ENCODE measurements at places on chromosomes 7 and 10.

GRCh38 chr10:78058562-78058961 lies 24.9 kb downstream of the RPS24 start:
- no peak for DNase-seq

DNA sequence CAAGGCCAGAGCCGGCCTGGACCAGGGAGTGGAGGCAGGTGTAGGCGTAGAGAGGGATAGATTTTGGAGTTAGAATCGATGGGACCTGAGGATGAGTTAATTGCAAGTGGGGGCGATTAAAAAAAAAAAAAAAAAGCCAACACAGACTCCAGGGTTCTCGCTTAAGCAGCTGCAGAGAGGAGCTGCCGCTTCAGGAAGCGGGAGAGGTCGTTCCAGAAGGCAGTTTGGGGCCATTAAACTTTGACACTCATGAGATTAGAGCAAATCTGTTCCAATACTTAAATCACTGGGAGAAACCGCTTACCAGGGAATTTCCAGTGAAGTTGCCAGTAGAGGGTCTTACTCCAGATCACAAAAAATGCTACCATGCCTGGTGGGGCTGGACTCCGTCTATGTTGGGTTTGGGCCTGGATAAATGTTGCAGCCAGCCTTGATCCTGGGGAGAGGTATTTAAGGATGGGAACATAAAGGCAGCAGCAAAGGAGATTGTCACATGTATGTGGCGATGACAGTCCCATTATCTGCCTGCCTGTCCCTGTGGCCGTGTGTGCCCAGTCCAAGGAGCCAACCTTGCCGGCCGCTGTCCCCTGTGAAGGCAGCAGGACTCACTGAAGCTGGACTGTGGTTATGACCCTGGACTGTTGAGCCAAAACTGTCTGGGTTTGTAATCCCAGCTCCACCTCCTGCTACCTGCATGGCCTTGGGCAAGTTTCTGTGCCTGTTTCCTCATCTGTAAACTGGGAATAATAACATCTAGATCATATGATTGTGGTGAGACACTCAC lies 23.9 kb upstream of the GRID1 start:
- no peak for DNase-seq

DNA sequence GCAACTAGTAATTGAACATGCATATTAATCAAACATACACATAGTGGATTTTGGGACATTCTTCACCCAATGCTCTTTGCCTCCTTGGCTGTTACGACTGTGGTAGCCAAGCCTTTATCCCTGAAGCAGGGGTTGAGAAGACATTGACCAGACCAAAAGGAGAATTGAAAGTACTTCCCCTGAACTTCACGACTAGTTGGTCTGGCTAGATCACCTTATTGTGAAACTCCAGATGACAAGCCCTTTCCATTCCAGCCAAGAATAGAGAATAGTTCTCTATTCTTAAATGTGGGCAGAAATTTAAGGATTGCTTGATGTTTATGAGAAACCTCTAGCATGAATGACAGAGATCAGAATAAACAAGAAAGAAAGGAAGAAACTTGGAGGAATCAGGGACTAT lies 97.0 kb downstream of the LRMDA start:
- DNase-seq: no peak

DNA sequence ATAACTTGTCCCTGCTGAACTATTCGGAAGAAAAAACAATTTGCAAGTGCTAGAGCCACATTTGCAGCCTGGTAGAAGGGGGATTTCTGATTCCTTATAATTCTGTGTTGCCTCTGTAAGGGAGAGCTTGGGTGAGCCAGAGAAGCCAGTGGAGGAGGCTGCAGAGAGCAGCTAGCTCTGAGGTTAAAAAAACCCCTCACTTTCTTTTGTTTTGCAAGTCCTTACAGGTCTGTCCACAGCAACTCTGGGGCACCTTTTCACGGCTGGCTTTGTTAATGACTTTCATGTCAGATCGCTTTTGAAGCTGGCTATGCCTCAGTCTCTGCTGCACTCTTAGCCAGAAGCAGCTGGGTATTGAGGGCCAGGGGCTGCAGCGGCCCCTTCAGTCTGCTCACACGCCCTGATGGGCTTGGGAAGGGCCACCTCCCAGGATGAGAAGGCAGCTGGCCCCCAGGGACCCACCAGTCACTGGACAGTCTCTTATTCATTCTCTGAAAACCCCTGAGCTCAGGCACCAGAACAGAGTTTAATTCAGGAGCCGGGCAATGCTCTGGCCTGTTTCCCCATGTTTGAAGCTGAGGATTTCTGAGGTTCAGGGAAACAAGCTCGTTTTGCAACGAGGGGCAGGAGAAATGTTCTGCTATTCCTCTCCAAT lies 30.9 kb downstream of the TRIM8 start:
- DNase-seq: no peak

Data from C1 segment of cervical spinal cord (tissue), 14 donors.